GM23338 (cell line): ENCODE measurements at places on chromosomes 2 and 18. TPM values are rescaled to one million over a fixed set of nuclear protein-coding genes. Genes with fewer than 3 reads are reported as not detected.

RAB3GAP1 gene
- 32.2 and 40.4 TPM in 2 replicates for total RNA-seq

CNTNAP5 gene
- total RNA-seq = 0.08 and 0.49 TPM in 2 replicates

CHAC2 gene
- total RNA-seq = 17.9 and 20.9 TPM in 2 replicates

LONRF2 gene
- 0.24 and 0.35 TPM in 2 replicates for total RNA-seq

MDH1B gene
- 0.89 and 1.7 TPM in 2 replicates for total RNA-seq

SERPINB4 gene
- total RNA-seq = 1.1 and 1.2 TPM in 2 replicates

FOXD4L1 gene
- not detected in 2 replicates for total RNA-seq

HOXD11 gene
- total RNA-seq = not detected in 2 replicates

LRATD1 gene
- total RNA-seq = 3.5 and 5.7 TPM in 2 replicates

CXCR1 gene
- total RNA-seq = not detected in 2 replicates

CFAP221 gene
- total RNA-seq = 0.23 and 0.42 TPM in 2 replicates

KIAA2012 gene
- 0.03 TPM in 1 of 2 replicates, not detected in the other for total RNA-seq

CYP1B1 gene
- total RNA-seq = 2.6 and 6.2 TPM in 2 replicates

SERPINB12 gene
- not detected in 2 replicates for total RNA-seq

XDH gene
- total RNA-seq = 0.58 and 0.87 TPM in 2 replicates

GAL3ST2 gene
- total RNA-seq = 0.24 and 1.5 TPM in 2 replicates

UGT1A10 gene
- 0.23 TPM in 1 of 2 replicates, not detected in the other for total RNA-seq

AGXT gene
- not detected in 2 replicates for total RNA-seq

FAM124B gene
- 6.8 and 6.9 TPM in 2 replicates for total RNA-seq

FAHD2A gene
- 48.1 and 51.0 TPM in 2 replicates for total RNA-seq
